ENCODE measurements at places on chromosomes 11 and 22.

DNA sequence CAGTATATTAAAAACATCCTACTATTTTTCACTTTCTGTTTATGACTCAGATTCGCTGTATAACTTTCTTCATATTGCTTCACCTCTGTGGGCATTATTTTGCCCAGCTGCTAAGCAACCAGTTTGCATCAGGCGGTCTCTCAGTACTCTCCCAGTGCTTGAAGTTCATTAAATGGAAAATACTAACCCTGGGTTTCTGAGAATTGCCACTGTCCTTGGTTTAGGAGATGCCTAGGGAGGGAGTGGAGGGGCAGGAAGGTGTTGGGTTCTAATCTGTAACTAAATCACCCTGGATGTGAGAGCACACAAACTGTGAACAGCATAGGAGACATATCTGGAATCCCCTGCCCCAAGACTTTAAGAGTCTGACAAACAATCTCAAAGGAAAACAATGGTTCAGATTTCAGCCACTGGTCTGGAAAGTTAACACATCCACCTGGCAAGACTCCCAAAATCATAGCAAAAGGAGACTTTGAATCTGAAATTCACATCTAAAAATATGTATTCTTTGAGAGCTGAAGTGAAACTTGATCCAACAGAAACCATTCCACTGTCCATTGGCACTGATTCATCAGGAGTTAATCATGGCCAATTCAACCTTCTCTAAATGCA, 540.0 kb downstream of the SOX6 start:
- peak; percentile 22 for DNase-seq

DNA sequence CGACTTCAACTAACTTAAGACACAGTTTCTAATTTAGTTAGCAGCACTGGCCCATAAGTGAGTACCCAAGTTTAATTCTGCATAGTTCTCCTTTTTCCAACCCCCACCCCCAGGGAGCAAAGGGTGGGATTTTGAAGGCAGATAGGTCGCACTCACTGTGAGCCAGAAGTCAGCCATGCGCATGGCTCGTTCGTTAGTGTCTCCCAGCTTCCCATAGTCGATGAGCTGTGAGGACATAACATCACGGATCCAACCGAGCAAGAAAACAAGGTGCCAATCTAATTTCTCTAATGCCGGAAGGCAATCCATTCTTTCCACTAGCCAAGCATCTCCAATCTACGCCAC, 577 bp downstream of the MRPL17 start:
- DNase-seq = no peak

- no peak for DNase-seq
These were observed 128.0 kb downstream of the DSCAML1 start for GRCh38 chr11:117669062-117669461.

DNA sequence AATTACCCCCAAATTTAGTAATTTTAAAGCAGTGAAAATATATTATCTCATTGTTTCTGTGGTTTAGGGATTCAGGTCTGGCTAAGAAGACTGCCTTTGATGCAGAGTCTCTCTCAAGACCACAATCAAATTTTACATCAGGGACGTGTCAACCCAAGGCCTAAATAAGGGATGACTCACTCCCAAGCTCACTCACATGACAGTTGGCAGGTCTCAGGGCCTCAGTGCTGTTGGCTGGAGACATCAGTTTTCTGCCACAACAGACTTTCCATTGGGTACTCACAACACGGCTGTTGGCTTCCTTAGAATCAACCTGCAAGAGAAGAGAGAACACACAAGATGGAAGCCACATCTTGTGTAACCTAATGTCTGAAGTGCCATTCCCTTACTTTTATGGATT, 377.3 kb downstream of the FAM181B start:
- DNase-seq = no peak

- DNase-seq = peak; percentile 75
These were observed 95.5 kb downstream of the SIK3 start for GRCh38 chr11:117002639-117003299.
